ENCODE measurements at places on chromosomes 5 and 9.
A peak's percentile ranks its signal among the peaks of the same experiment; 100 is the strongest.

GRCh38 chr5:126138281-126138931, 284.8 kb upstream of the GRAMD2B start:
- no peak for DNase-seq

GRCh38 chr5:81906086-81906485, 65.7 kb upstream of the ATG10 start:
- DNase-seq: no peak

GRCh38 chr5:92909602-92909962, 671.4 kb downstream of the NR2F1-AS1 start:
- no peak for DNase-seq

- DNase-seq: peak; percentile 86
Measured at GRCh38 chr5:147835386-147835798, 3.9 kb upstream of the SPINK1 start.

DNA sequence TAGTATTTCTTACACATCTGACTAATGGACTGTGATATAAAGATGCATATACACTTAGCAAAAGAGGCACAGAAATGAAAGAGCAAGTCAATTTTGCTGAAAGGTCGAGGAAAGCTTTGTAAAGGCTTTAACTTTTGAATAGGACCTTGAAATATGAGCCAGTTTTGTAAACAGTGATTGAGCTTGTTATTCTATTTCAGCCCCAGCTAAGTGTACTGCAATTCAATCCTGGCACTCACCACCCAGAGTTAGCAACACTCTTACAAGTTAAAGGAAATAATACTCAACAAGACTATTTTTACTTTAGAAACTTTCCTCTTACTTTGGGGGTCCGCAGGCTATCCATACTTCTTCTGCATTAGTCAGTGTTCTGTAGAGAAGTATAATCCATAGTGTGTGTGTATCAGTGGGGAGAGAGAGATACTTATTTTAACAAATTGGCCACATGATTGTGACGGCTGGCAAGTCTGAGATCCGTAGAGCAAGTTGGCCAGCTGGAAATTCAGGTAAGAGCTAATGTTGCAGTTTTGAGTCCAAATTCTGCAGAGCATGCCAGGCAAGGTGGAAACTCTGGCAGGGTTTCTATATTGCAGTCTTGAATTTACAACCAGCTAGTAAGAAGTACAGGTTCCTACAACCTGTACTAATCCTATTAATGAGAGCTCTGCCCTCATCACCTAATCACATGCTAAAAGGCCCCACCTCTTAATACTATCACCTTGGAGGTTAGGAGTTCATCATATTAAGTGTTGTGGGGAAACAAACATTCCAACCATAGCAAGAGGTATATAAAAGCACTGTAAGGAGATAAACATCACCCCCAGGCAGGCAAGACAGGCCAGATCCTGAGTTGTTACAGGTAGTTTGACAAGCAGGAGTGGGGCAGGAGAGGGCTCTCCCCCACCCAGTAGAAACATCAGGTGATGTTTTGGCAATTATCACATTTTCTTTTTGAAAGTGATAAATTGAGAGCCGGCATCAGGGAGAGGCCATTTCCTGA, 33.6 kb downstream of the IL7R start:
- no peak for DNase-seq

DNA sequence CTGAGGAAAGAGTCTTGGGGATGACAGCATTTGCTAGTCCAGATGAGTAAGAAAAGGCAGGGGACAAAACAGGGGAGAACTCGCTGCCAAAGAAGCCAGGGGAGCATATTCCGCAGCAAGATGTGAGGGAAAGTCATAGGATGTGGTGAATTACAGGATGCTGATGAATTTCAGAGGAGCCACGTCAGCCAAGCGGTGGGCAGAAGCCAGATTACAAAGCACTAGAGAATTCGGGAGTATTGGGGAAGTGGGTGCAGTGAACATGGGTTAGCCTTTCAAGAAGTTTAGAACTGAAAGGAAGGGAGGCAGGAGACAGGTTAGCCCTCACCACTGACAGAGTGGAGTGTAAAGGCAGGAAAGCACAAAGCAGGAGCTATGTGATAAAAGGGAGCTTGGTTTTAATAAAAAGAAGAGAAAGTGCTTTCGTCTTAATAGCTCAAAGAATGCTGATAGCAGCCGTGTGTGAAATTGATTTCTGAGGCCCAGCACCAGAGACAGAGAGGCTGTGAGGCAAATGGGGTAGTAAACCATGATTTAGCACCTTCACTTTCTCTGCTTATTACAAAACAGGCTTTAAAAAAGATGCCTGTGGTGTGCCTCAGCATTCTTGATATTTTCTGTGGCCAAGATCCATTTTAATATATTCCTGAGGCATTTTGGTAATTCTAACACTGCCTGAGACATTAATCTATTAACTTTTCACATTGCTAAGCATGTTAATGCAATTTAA, 16.9 kb downstream of the ADAMTSL1 start:
- DNase-seq: no peak

DNA sequence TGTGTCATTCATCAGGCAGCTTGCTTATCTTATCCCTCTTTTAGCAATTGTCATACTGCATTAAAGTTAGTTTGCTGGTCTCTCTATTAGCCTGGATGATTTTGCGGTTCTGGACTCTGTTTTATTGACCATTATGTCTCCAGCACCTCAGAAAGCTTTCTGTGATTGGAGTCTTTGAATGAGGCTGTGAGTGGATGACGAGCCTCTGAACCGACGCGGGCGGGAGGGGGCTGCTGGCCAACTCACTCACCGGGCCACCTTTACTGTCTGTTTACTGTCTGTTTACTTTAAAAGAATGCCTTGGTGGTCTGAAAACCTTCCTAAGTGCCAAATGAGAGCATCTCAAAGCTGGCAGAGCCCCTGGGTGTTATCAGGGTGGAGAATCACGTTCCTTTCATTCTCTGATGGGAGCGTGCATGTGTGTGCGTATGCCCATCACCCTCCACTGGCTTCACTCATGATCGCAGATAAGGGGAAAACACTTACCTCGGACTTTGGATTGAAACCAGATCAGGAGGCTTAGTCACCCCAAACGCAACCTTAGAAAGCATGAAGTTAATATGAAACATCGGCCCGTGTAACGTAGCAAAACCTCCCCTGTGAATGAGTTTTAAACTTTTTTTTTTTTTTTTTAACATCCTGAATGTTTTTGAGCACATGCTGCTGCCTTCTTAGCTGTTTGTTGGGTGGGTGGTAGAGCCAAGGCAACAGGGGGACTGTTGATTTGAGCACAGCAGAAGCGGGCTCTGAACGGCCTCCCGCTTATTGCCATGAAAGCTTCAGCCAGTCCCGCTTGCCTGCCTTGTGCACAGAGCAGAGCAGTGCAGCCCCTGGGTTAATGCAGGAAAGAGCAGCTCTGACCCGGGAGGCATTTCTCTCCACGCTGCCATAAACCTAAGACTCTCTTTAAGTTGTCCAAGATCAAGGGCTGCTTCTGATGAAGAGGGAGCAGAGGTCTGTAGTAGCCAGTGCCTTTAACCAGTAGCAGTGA, 173.6 kb downstream of the GADD45G start:
- no peak for DNase-seq

GRCh38 chr5:36585701-36586100, 20.7 kb upstream of the SLC1A3 start:
- no peak for DNase-seq

GRCh38 chr5:124080256-124080655, 568.3 kb downstream of the CSNK1G3 start:
- DNase-seq: no peak

DNA sequence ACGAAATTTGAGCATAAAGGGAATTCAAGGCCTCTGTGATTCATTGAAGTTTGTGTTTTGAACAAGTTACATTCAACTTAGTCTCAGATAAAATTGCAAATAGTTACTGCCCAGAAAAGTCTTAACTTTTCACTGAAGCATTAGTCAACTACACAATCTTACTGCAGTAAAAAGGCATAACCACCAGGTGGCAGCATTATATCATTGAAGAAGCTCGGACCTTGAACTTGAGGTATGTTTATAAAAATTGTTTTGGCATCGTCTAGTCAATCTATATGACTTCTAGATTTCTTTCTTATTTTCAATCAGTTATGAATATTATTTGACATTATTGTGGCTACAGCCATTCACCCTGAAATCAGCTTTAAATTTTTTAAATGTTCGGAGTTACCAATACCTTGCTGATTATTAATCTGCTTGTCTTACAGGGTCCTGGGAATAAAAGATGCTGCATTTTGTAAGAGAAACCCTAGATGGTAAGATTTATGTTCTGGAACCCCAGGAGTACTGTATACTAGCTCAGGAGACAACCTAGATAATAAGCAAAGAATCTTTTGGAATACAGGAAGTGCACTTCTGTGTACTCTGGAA, 83.9 kb upstream of the GRAMD2B start:
- DNase-seq: peak; percentile 77

- DNase-seq: no peak
Measured at GRCh38 chr9:121698627-121699570, 47.5 kb downstream of the DAB2IP start.

GRCh38 chr9:7910426-7911020, 110.9 kb upstream of the DMAC1 start:
- DNase-seq: no peak

GRCh38 chr9:93258818-93259489, 75.0 kb downstream of the WNK2 start:
- DNase-seq: no peak

- DNase-seq: no peak
Measured at GRCh38 chr9:81741103-81741502, 51.8 kb upstream of the TLE1 start.

GRCh38 chr5:177592010-177592834, at the start of gene TMED9:
TMED9 (plus strand) TSS chr5:177592203; CDS start chr5:177592215, 12 bp downstream.
- peak; percentile 93 for DNase-seq

- no peak for DNase-seq
Measured at GRCh38 chr5:54296386-54296785, 14.0 kb downstream of the ARL15 start.

DNA sequence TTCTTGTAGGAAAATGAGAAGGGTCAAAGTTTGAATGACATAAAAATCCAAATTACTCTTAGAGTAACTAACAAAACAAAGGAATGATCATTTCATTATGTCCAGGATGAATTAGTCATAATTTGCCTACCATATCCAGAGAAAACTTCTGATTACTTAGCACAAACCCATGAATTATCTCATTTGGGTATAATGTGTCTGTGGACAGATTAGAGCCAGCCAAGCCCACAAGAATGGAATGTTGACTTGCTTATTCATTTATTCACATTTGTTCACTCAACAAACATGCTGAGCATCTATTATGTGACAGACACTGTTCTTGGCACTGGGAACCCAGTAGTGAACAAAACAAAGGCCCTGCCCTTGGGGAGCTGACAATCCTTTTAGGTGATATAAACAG, 87.4 kb downstream of the APBA1 start:
- no peak for DNase-seq

- peak; percentile 20 for DNase-seq
Measured at GRCh38 chr5:57777174-57777581, 294.6 kb upstream of the ACTBL2 start.

DNA sequence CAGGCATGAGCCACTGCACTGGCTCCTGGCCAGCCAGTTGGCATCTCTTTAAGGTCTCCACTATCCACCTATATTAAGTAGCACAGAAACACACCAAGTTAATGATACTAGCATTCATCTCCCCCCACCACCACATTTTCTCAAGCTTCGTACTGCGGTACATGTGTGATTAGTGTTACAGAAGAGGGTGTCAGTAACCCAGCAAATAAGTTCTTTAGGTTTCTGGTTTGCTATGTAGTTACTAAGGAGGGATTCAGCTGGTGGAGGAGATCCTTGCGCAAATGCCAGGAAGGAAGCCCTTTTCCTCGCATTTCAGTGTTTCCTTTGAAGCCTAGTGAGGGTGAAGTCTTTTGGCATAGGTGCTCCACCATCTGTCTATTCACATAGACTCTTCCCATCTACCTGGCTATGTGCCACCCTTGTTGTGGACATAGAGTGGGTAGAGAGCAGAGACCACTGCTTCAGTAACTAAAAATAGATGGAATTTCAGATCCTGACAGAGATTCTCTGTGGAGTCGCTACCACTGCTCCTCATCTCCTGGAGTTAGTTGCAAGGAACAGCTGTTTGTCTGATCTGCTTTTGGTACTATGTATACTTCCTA, 16.7 kb downstream of the UBE2D2 start:
- DNase-seq: no peak

GRCh38 chr5:79964136-79964535, 26.9 kb downstream of the MTX3 start:
- DNase-seq: no peak

- no peak for DNase-seq
Measured at GRCh38 chr9:98287384-98287783, 31.9 kb upstream of the TBC1D2 start.

DNA sequence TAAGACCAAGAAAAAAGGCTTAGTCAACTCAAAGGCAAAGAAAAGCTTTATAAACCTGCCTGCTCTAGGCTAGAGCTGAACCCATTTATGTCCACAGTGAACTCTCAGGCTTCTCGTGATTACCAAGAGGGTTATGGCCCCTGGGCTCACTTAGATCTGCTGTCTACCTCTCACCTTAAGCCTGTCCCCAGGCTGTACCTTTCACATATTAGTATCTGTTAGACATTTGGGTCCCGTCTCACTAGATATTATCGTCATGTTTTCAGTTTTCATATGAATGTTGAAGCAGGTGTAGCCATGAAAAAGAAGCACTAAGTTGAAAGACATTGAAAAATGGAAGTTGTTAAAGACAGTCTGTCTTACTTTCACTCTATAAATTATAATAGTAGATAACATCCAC, 75.2 kb upstream of the COX7C start:
- no peak for DNase-seq

DNA sequence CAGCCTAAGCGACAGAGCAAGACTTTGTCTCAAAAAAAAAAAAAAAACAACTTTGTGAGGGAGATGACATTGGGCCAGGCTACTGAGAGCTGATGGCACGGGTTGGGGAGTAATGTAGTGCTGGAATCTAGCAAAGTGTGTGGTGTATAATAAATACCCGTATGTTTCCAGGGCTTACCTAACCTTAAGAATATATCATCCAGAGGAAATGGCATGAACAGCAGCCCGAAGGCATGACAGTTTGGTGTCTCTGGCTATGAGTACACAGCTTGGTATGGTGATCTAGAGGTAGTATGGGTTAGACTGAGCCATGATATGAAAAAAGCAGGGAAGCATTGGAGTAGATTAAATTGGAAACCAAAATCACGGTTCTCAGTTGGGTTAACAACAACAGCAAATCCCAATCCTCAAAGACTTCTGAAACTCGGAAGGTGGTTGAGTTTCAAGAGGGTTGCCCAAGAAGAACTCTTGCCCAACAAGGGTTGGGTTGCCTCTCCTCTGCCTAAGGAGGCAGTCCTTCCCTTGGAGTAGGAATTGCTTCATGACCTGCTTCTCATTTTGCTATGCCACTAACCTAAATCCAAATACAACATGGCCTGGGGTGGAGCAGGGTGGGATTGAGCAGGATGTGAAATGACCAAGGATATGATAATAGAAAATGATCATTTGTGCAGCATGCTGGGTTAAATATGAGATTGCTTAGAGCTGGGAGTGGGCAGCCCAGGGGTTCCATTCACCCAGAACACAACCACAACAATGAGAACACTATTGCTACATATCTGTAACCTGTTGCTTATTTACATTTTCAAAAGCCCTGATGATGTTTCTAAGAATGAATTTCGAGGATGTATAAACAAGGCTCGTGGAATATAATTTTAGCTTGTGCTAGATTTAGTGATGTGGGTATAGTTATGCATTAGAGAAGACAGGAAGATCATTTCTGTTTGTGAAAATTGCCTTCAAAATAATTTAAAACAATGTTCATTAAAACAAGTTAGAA, 64.6 kb upstream of the ZFR start:
- no peak for DNase-seq

GRCh38 chr5:37933576-37933975, 93.7 kb upstream of the GDNF start:
- DNase-seq: no peak

Data from LoVo (cell line).